M059J (cell line): ENCODE measurements at places on chromosomes 12 and 14. TPM values are rescaled to one million over a fixed set of nuclear protein-coding genes. Genes with fewer than 3 reads are reported as not detected.

GRCh38 chr12:116709768-116710167, 28.1 kb downstream of the SPRING1 start:
- no peak for DNase-seq

DNA sequence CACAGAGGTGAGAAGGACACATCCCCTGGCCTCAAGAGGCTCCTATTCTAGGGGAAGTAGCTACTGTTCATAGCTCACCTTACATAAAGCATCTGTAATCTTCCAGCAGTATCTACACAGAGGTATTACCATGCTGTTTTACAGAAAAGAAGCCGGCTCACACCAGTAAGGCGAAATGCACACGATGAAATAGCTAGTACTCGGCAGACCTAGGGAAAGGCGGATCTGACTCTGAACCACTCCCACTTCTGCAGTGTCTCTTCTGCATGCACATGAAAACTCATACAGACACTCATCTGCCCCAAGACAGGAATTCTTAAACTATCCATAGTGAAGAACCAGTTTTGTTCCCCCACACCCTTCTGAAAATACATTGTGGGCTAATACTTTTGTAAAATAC, 73.6 kb downstream of the IQSEC3 start:
- no peak for DNase-seq

DNA sequence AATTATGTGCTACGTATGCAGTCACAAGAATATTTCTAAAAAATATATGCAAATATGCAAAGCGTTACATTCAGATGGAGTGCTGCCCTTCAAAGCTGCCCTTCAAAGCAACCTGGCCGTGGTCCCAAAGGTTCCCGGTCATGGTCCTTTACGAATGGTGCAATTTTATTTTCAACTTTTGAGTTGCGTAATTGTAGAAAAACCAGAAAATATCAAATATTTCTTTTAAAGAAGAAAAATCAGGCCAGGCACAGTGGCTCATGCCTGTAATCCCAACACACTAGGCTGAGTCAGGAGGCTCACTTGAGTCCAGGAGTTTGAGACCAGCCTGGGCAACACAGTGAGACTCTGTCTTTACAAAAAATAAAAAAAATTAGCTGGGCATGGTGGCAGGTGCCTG, 21.4 kb downstream of the CLSTN3 start:
- DNase-seq = no peak

GRCh38 chr14:36824854-36825253, 163.2 kb downstream of the PAX9 start:
- DNase-seq = no peak

DNA sequence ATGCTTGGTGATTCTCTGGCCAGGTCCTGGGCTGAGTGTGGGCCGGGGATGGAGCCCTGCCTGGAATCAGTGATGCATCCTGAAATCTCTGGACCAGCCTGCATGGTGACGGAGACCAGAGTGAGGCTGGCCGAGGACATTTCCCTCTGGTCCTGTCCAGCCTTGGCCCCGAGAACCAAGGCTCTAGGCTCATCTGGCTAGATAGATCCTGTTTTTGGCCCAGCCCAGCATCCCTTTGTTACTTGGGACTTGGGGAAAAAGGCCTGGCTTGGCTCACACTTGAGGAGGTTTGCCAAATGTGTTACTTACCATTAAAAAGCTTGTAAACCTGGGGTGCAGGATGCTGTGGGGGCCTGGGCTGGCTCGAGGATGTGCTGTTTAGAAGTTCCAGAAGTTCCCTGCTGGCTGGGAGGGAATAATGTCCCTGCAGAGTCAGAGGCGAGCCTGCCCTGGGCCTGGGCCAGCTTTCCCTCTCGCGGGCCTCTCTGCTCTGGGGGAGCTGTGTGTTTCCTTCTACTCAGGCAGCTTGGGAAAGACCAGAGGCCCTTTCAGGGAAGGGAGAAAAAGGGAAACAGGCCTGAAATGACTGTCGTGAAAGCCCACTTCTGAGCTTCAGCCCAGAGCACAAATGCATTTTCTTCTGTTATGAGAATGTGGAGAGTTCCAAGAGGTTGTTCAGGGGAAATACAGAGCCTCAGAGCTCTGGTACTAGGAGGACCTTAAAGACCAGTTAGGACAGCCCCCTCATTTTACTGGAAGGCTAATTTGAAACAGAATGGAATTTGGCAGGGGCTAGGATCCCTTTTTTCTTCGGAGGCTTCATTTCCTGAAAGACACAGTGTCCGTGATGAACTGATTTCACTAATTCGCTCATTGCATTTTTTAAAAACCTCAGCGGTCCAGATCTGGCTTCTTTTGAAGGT, 47.2 kb upstream of the CTDSP2 start:
- DNase-seq = peak; percentile 80

- DNase-seq = peak; percentile 35
Observed at GRCh38 chr12:66678338-66679275, at the start of gene GRIP1. GRIP1 (minus strand) TSS chr12:66679076; CDS start chr12:66678904, 172 bp downstream.

- no peak for DNase-seq
Observed at GRCh38 chr12:32211066-32211899, 104.6 kb downstream of the BICD1 start.

DNA sequence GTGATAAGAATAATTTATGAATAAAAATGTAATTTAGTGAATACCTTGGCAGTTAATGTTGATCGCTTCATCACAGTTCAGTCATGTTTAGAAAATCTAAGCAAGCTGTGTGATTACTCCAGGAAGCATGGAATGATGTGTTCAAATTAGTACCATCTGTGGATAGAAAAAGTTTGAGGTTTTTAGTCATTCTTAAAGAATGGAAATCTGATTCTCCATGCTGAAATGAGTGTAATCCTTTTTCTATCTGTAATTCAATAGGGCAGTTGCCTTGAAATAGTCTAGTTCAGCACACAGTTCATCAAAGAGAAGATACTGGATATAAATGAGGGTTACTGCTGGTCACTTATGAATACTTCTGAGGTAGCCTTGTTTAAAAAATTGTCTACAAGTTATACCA, 127.2 kb upstream of the MYF6 start:
- peak; percentile 93 for DNase-seq

GRCh38 chr14:35340616-35341453, 48.7 kb downstream of the PSMA6 start:
- DNase-seq = no peak

DNA sequence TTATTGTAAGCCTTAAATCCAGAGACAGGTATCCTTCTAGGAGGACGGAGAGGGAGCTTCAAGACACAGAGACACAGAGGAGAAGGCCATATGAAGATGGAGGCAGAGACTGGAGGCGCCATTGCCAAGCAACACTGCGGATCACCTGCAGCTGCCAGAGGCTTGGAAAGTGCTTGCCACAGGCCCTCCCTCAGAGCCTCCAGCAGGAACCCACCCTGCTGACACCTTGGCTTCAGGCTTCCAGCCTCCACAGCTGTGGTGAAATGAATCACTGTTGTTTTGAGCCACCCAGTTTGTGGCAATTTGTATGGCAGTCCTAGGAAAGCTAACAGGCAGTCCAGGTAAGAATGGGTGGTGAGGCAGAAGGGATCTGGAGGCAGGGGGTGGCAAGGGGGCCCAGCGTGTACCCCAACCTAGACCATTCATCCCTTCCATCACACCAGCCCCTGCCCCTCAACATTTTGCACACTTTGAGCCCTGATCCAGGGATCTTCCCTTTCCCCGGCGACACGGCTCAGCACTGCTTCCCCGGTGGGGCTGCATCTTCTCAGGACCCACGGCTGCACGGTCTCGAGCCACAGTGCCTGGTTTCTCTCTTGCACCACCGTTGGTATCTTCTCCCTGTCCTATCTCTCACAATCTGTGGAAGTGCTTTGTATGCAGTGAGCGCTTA, 22.3 kb upstream of the BCDIN3D start:
- DNase-seq = no peak

DNA sequence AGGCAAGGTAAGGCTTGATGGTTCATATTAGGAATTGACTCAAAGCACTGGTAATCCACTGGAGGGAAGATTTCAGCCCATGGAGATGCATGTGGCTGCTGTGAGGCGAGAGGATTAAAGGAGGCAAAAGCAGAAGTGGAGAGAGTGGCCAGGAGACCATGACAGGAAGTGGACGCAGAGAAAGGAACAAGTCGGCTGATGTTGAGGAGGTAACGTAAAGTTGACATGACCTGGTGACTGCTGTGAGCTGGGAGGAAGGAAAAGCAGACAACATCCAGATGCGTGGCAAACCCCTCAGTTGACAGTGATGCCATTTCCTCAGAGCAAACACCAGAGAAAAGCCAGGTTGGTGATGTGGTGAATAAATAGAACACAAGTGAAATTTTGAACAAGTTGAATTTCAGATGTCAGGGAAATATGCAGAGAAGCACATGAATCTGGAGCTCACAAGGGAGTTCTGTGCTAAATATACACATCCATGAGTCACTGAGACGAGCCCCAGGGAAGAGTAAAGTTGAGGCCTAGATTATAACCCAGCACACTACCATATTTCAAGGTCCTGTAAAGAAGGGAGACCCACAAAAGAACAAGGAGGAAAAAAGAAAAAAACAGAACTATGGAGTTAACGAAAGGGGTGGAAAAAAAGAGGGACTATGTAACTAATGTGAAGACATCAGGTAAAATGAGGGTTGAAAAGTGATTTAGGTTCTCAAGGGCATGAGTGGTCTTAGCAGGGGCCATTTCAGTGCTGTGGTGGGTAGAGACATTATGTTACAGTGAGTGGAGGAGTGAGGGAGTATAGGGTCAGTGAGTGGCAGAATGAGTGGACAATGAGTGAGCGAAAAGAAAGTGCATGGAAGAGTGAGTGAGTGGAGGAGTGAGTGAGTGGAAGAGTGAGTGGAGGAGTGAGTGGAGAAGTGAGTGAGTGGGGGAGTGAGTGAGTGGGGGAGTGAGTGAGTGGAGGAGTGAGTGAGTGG, 61.6 kb upstream of the GZMB start:
- DNase-seq = no peak

- no peak for DNase-seq
Observed at GRCh38 chr12:27272373-27273028, 28.4 kb downstream of the STK38L start.

Gene KRT82
- not detected in 2 replicates for total RNA-seq

Gene DIP2B
- total RNA-seq = 12.3 and 22.0 TPM in 2 replicates

Gene FAM186B
- total RNA-seq = 0.07 TPM in 1 of 2 replicates, not detected in the other
